ENCODE measurements at places on chromosomes 1 and 21.

- no peak for DNase-seq
These were observed 70.3 kb upstream of the KCNK1 start for GRCh38 chr1:233543338-233544255.

DNA sequence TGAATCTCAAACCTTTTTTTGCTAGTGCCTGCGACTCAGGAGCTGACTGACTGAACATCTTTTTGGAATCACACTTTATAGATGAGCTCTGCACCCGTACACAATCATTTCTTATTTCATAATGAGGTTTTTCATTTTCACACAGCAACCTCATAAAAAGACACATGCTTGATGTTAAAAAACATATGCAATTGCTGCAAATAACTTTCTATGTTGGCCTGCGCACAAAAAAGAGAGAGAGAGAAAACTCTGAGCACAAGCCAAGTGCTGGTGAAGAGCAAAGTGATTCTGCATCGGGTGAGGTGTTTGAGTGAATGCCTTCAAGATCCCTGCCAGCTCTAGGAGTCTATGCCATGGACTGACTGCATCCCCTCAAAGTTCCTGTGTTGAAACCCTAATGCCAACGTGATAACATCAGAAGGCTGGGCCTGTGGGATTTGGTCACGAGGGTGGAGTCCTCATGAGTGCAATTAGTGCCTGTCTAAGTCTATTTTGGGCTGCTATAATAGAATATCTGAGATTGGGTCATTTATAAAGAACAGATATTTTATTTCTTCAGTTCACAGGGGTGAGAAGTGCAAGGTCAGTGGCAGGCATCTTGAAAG lies 36.6 kb downstream of the C1orf87 start:
- DNase-seq, result no peak

DNA sequence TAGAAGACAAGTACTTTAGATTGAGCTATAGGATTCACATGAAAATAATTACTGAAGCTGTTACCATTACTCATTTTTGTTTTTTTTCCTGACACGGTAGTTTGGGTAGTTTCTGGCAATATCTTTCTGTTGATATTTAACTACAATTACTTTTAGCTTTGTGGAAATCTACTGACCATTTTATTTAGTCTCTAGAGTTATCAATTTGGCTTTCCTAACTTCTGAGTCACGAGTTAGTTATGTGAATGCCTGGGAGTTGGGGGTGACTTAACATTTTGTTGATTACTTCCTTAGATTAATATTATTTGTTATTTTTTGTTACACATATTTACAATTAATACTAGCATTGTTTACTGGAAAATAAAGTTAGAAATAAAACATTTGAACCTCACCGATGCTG lies 160.6 kb downstream of the HMCN1 start:
- no peak for DNase-seq

GRCh38 chr1:206606867-206607266 lies 5.4 kb downstream of the EIF2D start:
- DNase-seq, result no peak

DNA sequence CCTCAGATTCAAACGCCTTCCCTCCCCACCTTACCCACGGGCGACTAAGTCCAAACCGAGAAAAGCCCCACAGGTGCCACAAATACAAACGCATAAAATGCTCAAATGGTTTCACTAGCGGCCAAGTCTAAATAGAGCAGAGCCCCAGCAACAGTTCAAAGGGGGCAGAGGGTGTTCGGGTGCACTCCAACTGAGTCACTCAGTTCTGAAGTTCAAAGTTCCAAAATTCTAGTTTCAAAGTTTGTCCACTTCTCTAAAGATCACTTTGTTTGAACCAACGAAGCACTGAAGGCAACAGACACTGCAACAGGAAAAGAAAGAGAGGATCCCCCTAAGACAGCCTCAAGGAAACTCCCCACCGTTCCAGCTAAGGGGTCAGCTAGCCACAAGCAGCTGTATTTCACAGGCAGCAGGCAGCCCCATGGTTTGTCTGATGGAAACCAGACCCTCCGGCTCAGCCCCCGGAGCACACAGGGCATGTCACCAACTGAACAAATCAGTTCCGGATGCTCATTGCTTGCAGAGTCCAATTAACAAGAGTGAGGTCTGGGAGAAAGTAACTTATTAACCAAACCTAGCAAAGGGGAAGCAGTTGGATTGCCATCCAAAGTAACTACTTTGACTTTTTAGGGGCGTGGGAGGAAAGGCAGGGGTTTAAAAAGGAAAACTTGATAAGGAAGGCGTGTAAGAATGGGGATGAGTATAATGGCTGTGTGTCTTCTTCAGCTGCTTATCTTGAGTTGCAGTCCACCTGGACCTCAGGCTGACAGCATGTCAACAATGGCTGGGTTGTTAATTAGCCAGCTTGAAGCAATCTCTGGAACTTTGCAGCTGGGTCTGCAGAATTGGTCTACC lies 1423.9 kb upstream of the PRMT6 start:
- DNase-seq, result no peak

GRCh38 chr1:33288976-33289857 lies 31.7 kb downstream of the A3GALT2 start:
- no peak for DNase-seq

DNA sequence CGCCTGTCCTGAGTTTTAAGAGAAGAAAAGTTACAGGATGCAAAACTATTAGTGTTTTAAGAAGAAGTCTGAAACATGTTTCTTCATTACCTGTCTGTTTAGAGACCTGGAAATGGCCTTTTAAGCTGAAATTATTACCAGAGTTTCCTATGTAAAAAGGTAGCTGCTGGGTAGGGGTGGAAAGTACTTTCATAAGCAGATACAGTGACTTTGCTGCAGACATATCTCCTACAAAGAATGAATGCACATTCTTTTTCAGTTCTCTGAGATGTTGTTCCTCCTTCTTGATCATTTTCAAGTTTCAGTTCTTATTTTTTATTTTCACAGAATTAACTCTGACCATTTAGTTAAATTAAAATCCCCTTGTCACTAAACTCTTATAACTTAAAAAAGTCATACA lies 1329.6 kb downstream of the KCNT2 start:
- DNase-seq, result no peak

GRCh38 chr1:35500439-35500838 lies 56.8 kb downstream of the KIAA0319L start:
- no peak for DNase-seq

DNA sequence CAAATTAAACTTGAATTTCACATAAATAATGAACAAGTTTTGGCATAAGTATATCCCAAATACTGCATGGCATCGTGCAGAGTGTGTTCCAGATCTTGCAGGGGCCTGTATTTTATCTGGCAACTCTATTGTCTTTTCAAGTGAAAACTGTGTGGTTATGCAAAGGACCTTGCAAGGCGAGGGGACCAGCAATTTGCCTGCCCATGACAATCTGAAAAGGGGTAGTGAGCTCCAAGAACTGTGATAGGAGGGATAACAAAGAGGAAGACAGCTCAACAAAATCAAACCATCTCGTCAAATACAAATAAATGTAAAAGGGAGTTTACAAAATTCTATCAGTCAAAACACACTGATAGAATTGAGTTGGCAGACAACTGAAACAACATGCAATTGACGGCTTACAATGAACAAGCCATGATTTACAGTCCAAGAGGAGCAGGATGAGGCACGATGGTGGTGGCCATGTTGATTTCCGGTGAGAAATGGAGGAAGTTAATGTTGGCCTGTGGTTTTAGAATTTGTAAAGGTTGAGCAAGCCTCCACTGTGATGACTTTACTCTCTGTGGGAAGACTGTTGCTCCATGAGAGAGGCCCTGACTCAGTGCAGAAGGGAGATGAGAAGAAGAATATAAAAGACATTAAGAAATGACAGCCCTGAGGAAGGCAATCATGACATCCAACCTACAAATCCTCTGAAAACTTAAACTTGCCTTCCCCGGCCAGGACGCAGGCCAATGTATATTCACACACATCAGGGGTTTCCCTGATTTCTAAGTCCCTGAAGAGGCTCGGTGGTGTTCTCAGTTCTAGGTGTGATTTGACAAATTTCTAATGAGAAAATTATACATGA lies 132.2 kb downstream of the ADSS2 start:
- DNase-seq, result no peak

DNA sequence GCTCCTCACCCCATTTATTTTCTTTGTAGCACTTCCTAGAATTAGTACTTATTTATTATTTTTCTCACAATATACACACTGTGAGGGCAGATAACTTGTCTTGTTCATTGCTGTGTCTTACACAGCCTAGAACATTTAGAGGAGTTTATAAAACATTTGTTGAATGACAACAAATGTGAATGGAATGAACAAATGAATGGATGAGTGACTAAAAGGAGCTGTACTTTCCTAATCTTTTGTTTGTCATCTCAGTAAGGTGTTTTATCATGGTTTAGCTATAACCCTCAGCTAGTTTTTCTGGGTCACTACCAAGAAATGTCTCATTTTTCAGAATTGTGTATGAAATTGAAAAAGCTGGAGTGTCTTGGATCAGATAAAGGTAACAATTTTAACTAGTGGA lies 239.3 kb upstream of the KCNK2 start:
- DNase-seq, result no peak
